ENCODE measurements at places on chromosomes 16 and 17.

GRCh38 chr16:81815429-81815766 lies 36.3 kb downstream of the PLCG2 start:
- no peak for DNase-seq

DNA sequence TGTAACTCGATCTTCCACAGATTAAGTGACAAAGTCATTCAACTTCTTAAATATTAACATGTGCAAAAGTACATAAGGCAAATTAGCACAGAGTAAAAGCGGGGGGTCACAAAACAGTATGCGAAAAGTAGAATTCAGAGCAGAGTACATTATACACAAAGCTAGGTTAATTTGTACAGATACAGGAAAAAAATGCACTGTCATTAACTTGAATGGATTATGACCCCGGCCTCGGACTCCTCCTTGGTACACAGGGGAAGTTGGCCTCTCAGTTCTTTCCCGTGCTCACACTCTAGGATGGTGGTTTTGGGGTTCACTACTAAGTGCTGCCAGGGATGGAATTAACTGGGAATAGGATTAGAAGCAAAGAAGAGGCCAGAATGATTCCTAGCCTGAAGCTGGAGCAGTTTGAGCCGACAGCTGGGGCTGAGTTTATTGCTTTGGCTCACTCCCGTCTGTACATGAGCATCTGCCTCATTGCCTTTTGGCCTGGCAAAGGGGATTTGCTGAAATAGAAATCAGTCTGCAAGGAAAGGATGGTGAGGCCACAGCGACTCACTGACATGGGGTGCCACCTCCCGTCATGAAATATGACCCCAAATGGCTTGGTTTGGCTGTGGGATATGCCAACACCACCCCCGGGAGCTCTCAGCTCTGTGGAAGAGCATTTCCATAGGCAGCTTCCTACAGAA lies 23.6 kb downstream of the NTN1 start:
- no peak for DNase-seq

DNA sequence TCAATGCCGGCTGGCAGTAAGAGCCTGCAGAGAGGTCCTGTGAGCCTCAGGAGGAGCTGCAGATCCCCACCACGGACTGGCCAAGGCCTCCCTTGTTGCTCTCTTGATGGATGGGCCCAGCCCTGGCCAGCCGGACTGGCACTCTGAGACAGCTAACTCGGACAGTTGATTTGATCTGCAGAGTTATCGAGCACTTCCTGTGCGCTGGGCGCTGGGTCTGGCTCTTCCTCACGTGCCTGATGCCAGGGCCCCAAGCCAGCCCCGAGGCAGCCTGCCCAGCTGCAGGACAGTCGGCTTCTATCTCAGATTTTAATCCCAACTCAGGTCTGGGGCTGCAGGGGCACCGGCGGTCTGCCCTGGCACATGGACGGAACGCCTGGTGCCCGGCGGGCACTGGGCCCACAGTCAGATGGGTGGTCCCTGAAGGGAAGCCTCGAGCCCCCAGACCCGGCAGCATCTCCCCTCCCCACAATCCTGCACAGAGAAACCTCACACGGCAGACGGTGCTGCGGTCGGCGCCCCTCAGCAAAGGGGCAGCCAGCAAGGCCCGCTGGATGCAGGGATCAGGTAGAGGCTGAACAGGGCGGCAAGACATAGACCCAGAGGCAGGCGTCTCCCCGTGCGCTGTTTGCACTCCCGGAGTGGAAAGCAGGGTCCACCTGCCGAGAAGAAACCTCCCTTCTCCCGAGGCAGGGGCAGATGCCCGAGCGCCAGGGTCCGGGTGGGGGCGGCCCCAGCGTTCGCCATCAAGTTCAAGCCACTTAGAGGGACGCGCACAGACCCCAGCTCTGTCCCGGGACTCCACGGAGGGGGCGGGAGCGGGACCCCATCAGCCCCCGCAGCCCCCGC lies 34.0 kb downstream of the TIMM22 start:
- DNase-seq = no peak

- no peak for DNase-seq
These were observed 4.7 kb downstream of the CHD3 start for GRCh38 chr17:7893187-7893880.

GRCh38 chr17:17494870-17495535 lies 1.2 kb downstream of the RASD1 start:
- no peak for DNase-seq

DNA sequence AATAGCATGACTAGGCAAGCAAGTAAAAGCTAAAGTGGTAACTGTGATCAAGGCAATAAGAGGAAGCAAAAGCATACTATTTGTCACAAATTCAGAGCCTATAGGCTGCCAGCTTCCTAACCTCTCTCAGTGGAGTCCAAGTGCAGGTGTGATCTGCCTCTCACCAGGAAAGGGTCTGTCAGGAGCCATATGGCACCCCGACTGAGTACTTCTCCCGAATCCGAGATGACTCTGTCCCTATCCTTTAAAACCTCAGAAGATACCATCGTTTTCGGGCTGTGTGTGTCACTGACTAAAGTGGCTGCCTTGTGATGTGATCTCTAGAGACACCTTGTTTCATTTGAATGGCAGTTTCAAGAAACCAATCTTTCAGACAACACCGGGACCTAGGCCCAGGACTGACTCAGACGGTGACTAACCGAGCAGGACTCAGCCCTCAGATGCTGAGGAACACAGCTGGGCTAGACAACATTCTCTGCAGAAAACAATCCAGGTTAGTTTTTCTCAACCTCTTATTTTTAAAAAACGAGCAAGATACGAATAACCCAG lies 63.6 kb downstream of the SMG6 start:
- DNase-seq = no peak

DNA sequence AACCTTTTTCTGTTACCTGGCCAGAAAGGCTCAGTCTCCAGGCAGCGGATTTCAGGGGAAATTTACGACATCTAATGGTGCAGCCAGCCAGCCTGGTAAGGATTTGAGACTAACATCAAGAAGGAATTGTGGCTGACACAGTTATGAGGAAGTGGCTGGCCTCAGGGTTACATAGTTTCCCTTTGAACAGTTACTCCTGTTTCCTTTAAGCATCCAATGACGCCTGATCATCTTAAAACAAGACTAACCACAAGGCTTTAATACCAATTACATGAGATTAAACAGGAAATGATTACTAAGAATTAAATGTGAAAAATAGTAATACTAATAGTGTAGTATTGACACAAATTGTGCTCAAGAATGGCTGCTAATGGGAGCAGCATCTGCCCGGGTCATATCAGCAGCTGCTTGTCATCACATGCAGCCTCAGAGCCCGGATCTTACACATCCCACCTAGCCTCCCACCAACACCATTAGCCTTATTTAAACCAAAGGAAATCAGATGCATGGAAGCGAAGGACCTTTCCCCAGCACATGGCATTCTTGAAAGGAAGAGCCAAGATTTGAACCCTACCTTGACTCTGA lies 431.8 kb downstream of the PMP22 start:
- no peak for DNase-seq

- no peak for DNase-seq
These were observed 9.9 kb downstream of the TSPOAP1 start for GRCh38 chr17:58318627-58319172.

DNA sequence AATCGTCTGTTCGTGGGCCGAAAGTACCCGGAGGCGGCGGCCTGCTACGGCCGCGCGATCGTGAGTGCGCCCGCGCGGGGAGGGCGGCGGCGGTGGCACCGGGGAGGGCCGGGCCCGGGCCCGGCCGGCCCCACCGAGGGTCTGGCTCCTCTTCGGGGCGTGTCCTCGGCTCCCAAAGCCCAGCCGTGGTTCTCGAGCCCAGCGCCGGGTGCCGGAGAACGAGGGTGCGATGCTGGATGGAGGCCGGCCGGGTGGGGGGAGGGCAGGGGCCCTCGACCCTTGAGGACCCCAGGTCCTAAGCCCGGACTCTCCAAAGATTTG lies 375 bp downstream of the STUB1 start:
- no peak for DNase-seq

- no peak for DNase-seq
These were observed 20.5 kb upstream of the TBX4 start for GRCh38 chr17:61431594-61432311.

GRCh38 chr16:80751167-80751566 lies 53.2 kb downstream of the CDYL2 start:
- DNase-seq = no peak

DNA sequence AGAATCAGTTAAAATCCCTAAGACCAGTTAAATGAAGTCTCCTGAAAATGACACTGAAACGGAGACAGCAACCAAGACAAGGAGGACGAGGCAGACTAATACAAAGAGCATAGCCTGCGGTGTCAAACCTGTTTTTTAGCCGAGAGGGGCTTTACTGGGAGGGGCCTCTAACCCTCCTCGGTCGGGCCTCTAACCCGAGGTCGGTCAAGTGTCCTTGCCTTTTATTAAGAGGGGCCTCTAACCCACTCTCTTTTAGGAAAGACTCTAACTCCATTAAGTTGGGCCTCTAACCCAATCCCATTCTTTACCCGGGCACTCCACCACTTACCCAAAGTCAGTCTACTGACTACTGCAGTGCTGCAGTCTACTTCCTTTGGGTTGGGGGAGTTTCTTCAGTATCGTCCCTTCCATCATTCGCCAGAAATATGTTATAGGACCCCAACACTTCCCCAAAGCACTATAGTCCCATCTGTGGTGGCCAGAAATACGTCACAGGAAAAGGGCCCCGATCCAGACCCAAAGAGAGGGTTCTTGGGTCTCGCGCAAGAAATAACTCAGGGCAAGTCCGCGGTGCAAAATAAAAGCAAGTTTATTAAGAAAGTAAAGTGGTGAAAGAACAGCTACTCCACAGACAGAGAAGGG lies 39.2 kb upstream of the ARL4D start:
- no peak for DNase-seq

DNA sequence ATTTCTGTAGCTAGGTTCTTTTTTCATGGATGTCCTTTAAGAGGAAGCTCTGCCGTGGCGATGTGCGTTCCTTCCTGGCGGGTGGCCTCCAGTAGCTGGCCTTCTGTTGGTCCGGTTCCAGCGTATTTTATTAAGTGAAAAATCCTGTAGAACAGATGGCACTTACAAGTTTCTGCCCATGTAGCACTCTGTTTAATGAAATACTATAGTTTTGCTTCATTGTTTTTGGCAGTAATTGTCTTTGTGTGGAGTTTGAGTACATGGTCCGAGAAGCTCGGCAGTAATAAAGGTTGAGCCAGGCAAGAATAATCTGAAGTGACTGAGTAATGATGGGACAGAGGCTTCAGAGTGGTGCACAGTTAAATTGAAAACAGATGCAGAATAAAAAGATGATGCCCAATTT lies 20.4 kb downstream of the USP10 start:
- DNase-seq = no peak

- DNase-seq = no peak
These were observed 22.5 kb downstream of the RAB11FIP4 start for GRCh38 chr17:31413874-31414549.

- DNase-seq = peak; percentile 45
These were observed at the start of gene CACNG3 for GRCh38 chr16:24255456-24256371. TSS of gene CACNG3 (plus strand) at chr16:24256335. CDS start at chr16:24256755, 420 bp downstream.

GRCh38 chr16:69443927-69444631 lies 19.7 kb downstream of the CYB5B start:
- DNase-seq = no peak

DNA sequence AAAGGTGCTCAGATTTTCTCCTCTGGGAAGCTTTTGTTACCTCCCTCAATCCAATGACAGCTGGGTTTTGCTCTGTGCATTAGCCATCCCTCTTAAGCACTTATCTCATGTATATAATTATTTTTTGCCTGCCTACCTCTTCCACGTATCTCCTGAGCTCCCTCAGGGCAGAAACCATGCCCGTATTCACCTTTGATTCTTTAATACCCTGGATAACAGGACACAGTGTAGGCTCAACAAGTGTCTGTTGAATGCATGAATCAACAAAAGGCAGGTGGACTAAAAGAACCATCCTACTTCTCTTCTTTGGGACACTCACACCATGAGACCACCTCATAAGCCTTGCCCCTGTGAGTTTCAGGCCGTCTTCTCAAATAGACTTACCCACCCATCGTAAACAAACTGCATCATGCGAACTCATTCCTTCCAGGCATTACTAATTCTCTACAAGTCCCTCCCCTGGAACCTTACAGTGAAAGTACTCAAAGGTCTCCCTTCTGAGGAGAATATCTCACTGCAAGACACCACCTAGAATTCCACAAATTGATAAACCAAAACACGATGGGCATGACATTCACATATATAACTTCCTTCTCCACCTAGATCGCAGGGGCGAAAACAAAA lies 3.2 kb downstream of the ARHGAP17 start:
- no peak for DNase-seq

GRCh38 chr17:64037802-64038201 lies 17.4 kb upstream of the ICAM2 start:
- DNase-seq = no peak

- no peak for DNase-seq
These were observed 55.9 kb upstream of the PLCG2 start for GRCh38 chr16:81723098-81723723.

DNA sequence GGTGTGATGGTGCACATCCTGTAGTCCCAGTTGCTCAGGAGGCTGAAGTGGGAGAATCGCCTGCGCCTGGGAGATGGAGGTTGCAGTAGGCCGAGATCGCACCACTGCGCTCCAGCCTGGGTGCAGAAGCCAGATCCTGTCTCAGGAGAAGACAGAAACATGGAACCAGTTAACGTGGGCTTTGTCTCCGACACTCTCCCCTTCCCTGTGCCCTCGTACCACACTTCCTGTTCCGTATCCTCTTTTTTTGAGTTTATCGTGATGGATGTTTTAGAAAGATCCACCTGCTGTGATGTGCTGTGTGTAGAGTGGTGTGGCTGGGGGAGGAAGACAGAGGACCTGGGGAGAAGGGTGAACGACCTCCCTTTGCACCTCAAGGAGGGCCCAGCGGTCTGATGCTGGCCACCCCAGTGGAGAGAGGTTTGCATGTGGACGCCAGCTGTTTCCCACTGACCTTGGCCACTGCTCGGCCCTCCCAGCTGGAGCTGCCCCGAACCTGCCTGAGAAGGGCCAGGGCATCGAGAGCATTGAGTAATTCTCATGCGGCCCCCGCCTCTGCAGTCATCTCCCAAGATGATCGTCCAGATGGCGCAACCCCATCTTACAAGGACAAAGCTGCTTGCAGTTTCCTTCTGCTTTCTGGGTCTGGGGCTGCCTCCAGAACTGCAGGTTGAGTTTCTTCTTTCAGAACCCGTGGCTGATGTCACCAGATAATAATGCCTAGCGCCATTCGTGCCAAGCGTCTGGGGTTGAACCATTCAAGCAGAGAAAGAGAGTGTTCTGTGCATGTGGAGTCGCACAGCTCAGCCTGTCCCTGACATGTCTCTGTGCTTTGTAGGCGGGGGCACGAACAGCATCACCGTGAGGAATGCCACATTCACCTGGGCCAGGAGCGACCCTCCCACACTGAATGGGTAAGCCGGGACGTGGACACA lies 126.3 kb downstream of the ABCC1 start:
- no peak for DNase-seq

- DNase-seq = no peak
These were observed 166.0 kb upstream of the CDH13 start for GRCh38 chr16:82460766-82461165.

- DNase-seq = no peak
These were observed 1.7 kb upstream of the PIGS start for GRCh38 chr17:28573040-28573380.

- no peak for DNase-seq
These were observed 353.9 kb downstream of the CPPED1 start for GRCh38 chr16:12449795-12450194.

- DNase-seq = no peak
These were observed 954 bp downstream of the IL32 start for GRCh38 chr16:3066440-3066748.

All from stimulated activated CD8-positive, alpha-beta memory T cell treated with anti-CD3 and anti-CD28 coated beads, Interleukin-4, amount 100 ng/mL, for 24 hours (primary cell).